GM23248 (cell line): ENCODE measurements at places on chromosomes 2 and 18. TPM values are rescaled to one million over a fixed set of nuclear protein-coding genes. Genes with fewer than 3 reads are reported as not detected.

Gene BBS5
- total RNA-seq: 7.0 and 8.0 TPM in 2 replicates

Gene ING5
- 13.5 and 20.3 TPM in 2 replicates for total RNA-seq

Gene CNGA3
- total RNA-seq: under 0.01 and 0.51 TPM in 2 replicates

Gene FAP
- 243 and 269 TPM in 2 replicates for total RNA-seq

Gene LAMA1
- 5.4 and 6.2 TPM in 2 replicates for total RNA-seq

Gene PIEZO2
- 1.1 and 1.5 TPM in 2 replicates for total RNA-seq

Gene CABLES1
- total RNA-seq: 5.7 and 8.9 TPM in 2 replicates

Gene NTSR2
- not detected in 2 replicates for total RNA-seq

Gene ARHGAP25
- not detected in 2 replicates for total RNA-seq

Gene MSTN
- total RNA-seq: 0.11 and 0.51 TPM in 2 replicates

Gene ASXL3
- total RNA-seq: not detected in 2 replicates

Gene MGAT5
- 15.9 and 23.1 TPM in 2 replicates for total RNA-seq

Gene SLC5A7
- total RNA-seq: not detected in 2 replicates

Gene PLCL1
- 2.3 TPM in 2 replicates for total RNA-seq

Gene MAP3K19
- not detected in 2 replicates for total RNA-seq
